ENCODE measurements at places on chromosomes 16 and 17.

DNA sequence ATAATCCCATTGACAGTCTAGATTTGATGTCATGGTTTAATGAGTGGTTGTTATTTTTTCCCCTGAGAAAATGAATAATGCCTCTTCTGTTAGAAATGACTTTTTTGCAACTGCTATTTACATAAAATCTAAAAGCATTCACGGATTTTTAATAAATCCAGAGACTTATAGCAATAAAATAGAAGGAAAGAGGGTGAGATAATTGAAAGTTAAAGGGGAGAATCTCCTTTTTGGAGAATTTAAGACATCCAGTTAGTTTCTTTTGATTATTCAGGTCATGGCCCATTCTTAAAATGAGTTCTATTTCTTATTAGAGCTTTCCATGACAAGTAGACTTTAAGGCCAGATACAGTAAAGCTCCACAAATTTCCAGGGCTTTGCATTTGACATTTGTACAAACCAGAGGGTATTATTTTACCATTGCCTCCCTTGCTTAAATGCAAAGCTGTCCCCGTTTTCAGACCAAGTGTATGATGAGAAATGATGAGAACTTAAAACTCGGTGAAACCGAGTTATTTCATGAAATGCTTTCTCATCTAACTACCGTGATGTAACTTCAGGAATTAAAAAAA, 789.0 kb upstream of the SOX9 start:
- DNase-seq, result no peak

DNA sequence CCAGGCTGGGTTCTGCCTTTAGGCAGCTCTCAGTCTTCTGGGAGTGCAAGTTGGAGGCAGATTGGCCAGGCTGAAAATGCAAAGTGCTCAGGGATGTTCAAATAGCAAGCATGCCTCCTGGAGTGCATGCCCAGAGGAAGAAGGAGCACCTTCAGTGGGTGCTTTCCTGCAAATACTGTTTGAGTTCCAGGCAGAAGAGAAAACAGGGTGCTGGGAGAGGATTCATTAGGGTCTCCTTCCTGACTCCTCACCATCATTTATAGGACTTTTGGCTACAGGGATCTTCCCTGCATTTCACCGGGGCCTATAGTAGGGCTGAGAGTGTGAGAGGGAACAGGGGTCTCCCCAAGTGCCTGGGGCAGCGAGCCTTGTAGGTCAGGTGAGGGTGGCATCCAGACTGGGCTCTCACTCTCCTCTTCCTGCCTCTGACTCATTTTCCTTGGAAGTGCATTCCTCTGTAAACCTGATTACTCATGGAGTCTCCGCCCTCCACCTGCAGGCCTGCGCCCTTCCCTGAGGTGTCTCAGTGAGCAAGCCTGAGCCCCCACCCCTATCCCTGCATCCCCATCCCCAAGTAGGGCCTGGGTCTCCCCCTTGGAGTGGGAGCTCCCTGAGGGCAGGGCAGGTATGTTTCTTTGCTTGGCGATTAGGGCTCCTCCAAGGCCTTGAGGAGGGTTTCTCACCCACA, 17.1 kb upstream of the TNS4 start:
- DNase-seq, result no peak

DNA sequence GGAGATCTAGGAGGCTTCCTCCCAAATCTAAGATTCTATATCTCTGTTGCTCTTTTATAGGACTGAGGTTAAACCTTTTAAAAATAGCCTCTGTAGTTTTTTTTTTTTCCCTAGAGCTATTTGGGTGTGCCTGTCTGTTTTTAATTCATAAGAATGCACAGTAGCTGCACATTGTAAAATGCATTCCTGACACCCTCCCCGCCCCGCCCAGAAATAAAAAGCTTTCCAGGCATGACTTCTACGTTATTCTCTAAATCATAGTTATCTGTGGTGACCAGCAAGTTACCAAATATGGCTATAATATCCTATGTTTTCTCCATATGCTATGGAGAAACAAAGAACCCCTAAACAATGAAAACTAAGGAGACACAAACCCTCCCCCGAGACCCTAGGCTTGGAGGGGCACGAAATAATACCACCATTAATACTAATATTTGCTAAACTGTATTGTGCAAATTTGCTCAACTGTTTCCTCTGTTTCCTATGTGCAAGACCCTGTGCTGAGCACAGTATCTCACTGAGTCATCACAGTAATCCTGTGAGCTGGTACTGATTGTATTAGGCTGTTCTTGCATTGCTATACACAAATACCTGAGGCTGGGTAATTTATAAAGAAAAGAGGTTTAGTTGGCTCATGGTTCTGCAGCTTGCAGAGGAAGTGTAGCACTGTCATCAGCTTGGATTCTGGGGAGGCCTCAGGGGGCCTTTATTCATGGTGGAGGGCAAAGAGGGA, 388.3 kb downstream of the CA10 start:
- DNase-seq, result no peak

GRCh38 chr17:69335058-69335457, 8.1 kb upstream of the ABCA5 start:
- no peak for DNase-seq

GRCh38 chr16:90084215-90084950, 7.3 kb upstream of the PRDM7 start:
- no peak for DNase-seq

Data from activated T-cell treated with anti-CD3 and anti-CD28 coated beads for 48 hours (primary cell).